ENCODE measurements at places on chromosomes 7 and 10.

- no peak for DNase-seq
Measured at GRCh38 chr7:77354484-77354883, 61.7 kb downstream of the GSAP start.

- DNase-seq: no peak
Measured at GRCh38 chr7:2641406-2642393, 9.9 kb downstream of the TTYH3 start.

- no peak for DNase-seq
Measured at GRCh38 chr7:18861514-18862118, 255.8 kb downstream of the TWIST1 start.

GRCh38 chr7:34603711-34604444 is 54.1 kb upstream of the NPSR1 start:
- DNase-seq: no peak

DNA sequence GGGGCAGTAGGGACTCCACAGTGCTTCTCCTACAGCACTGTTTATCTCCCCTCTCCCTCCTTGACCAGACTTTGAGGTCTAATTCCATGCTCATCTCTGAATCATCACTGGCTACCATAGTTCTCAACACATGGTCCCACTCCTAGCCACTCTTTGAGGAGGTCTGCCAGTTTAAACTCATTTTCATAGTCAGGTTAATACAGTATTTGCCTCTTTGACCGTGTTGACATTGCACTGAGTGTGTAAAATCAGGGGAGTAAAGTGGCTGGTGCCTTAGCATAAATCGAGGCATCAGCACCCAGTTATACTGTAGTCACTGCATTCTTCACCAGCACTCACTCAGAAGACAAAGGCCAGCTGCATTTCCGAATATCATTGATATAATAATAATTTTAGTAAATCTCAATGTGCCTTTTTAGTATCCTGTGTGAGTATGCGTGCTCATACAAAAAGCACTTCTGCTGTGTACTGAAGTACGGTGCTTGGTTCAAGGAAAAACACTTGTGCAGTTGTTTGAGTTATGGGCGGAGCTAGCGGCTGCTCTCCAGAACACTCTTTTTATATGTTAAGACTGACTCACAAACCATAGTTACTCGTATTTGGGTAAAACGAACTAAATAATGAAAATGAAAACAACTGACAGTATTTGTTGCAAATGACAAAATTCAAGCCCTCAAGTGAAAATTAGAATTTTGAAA is 89.7 kb downstream of the GALNT11 start:
- no peak for DNase-seq

DNA sequence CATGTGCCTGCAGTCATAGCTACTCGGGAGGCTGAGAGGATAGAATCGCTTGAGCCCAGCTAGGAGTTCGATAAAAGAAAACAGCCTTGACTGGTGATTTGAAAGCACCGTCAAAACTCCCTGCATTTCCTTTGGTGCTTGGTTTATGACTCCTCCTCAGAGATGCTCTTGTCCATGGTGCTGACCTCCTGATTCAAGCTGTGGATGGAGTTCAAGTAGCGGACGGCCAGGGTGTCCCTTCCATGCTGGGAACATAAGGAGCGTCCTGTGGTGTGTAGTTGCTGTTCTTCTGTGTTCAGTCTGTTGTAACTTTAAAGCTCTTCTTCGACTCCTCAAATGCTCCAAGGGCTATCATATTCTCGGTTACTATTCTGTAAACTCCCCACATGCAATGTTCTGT is 382.5 kb upstream of the KIAA1217 start:
- no peak for DNase-seq

Measured in KG1 (cell line).